ENCODE measurements at places on chromosomes 7 and 10. TPM values are rescaled to one million over a fixed set of nuclear protein-coding genes. Genes with fewer than 3 reads are reported as not detected.

GRCh38 chr10:38600146-38600545, 506.0 kb downstream of the ZNF37A start:
- no peak for DNase-seq

MACC1 gene
- total RNA-seq: 10.0 TPM

DNA sequence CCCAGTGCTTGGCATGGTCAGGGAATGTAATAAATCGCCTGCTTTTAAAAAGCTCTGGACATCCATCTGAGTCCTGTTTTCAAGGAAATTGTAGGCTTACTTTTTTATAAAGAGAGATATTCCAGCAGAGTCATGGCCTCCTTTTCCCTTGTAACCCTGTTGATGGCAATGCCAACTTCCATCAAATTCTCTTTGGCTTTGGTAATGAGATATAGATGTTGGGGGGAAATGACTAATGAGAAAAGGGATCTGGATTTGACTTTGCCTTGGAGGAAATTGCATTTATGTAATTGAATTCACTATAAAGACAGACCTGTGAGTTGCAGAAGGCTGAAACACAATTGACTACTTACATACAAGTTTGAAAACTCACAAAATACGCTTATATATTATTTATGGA, 347.5 kb downstream of the GPR158 start:
- DNase-seq: no peak

GRCh38 chr10:101446071-101446470, 92.1 kb downstream of the BTRC start:
- no peak for DNase-seq

- no peak for DNase-seq
Measured at GRCh38 chr7:28447071-28447470, 34.8 kb downstream of the CREB5 start.

DNA sequence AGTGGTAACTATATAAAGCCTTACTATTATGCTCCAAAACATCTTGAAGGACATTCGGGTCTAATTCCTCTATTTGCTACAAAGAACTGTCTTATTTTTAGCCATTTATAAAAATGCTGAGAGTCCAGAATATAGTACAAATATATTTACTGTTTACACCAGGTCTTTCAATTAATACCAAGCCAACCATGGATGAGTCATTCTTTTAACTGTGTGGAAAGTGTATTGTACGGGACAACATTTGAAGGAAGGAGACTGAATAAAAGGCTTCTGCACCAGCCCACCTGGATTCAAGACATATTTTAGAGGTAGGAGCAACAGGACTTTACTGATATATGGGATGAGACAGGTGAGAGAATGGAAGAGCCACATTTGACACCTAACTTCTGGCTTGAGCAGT, 35.4 kb downstream of the MASTL start:
- DNase-seq: no peak

Data from spleen (tissue), 13 donors.